ENCODE measurements at places on chromosomes 6 and 20.

DNA sequence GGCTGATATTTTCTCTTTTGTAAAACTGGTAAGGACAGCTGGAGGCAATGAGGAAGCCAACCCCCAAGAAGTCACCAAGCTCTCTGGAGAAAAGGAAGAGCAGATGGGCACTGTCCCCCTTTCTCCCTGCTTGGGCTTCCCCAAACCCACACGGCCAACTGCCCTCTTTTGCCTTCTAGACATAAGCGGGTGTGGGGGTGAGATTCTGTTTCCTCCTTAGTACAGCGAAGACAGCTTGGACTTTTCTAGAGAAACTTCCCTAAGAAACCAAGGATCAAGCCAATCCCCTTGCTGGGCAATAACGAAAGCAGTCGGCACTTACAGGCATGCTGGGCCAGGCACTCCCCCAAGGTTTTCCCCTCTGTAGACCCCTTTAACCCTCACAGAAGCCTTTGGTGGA lies 110.3 kb downstream of the CDC5L start:
- DNase-seq, result no peak

DNA sequence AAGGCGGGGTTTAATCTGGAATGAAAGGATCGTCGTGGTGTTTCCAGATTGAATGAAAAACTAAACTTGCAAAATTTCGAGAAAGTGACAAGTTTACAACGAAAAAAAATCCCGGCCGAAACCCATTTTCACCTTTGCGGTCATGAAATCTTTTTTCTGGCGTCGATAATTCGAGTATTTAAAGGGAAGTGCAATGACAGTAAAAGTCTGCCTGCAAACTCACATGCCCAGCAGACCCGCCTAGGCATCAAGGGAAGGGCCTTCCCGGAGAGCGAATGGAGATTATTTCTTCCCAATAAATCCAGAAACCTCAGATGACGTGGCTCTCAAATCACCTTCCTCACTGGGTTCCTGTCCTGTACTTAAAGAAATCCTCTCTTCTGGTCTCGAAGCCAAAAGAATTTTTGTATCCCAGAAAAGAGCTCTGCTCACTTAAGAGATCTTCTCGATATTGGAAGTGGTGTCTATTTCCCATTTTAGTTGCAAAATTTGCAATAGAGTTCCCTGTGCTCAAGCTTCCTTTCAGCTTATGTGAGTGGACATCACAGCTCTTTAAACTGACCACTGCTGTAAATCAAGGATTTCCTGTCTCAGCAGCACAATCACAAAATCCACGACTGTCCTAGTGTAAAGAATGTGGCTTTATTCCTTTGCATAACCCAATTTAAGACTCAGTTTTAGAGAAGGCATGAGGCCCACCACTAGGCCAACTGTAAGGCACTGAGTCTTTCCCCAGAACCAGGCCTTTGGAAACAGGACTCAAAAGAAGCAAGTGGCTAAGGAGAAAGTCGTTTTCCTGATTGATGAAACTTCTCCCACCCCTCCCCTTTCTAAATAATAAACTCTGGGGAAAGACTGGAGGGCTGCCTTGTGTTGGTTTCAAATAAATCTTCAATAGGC lies 3.9 kb downstream of the OLIG3 start:
- no peak for DNase-seq

DNA sequence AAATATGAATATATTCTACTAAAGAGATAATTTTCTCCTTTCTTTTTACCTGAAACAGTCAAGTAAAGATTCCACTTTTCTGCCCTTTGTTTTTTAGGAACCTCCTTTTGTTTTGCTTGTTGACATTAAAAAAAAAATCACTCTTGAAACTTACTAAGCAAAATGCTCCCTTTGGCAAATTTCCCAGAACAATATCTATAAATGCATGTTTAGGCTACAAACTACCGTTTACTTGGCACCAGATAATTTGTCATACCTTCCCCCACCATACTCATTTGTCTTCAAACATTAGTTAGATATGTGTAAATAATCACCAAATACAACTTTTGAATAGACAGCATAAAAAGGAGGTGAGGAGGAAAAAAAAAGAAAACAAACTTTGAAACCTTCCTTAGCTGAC lies 604.7 kb downstream of the RFPL4B start:
- no peak for DNase-seq

- no peak for DNase-seq
Measured at GRCh38 chr20:38180781-38181180, 15.7 kb upstream of the TGM2 start.

DNA sequence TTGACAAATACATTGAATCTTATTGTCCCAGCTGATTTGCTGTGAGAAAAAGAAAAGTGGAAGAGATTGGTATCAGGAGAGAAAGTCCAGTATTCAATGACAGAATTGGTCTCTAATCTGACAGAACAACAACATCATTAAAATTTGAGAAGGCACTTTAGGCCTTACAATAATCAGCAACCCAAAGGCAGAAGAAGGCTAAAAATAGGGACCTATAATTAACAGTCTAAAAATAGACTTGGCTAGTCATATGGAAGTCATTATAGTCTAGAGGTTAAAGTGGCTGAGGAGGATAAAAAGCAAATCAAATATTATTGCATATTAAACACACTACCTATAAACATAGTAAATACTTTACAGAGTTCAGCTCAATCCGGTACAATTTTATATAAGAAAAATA lies 393.6 kb upstream of the JAG1 start:
- no peak for DNase-seq

DNA sequence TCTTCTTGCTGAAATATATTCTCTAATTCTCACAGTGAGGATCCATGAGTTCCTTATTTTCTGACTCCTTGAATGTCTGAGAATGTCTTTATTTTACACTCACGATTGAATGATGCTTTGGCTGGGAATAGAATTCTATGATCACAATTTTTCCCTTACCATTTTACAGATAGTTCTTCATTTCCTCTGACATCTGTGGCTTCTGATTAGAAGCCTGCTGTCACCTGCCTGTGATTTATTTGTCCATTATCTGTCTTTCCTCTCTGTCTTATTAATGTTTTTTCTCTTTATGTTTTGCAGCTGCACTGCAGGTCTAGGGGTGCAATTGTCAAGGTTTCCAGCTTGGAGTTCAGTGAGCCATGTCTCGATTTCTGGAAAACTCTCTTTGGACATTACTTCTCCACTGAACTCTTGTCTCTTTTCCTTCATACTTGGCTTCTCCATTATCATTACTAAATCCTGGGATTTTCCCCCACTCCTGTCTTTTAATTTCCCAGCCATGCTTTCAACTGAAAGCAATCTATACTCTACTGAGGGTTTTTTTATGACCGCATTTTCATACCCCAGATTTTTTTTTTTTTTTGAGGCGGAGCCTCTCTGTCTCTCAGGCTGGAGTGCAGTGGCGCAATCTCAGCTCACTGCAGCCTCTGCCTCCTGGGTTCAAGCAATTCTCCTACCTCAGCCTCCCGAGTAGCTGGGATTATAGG lies 121.2 kb upstream of the PRND start:
- no peak for DNase-seq

Data from cortex of kidney (tissue), 1 donor.